ENCODE measurements at places on chromosomes 6 and 20.

- DNase-seq, result no peak
Observed at GRCh38 chr6:111759331-111759835, 113.9 kb downstream of the FYN start.

GRCh38 chr6:149112976-149113375, 204.5 kb upstream of the TAB2 start:
- no peak for DNase-seq

DNA sequence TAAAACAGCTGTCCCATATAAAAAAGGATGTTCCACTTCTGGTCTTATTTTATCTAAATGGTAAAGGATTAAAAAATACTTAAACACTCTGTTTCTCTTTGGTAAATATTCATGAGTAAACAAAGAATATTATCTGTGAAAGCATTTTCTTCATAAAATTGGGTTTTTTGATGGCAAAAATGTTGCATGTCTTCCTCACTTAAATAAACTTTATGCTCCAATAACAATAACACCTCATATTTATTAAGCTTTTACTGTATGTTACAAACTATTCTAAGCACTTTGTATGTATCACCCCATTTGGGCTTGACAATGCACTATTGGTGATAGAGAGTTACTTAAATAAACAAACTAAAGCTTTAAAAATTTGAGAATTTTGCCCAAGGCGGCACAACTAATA, 91.9 kb downstream of the PHIP start:
- no peak for DNase-seq

GRCh38 chr20:47810721-47811347, 25.6 kb upstream of the SULF2 start:
- DNase-seq, result no peak

DNA sequence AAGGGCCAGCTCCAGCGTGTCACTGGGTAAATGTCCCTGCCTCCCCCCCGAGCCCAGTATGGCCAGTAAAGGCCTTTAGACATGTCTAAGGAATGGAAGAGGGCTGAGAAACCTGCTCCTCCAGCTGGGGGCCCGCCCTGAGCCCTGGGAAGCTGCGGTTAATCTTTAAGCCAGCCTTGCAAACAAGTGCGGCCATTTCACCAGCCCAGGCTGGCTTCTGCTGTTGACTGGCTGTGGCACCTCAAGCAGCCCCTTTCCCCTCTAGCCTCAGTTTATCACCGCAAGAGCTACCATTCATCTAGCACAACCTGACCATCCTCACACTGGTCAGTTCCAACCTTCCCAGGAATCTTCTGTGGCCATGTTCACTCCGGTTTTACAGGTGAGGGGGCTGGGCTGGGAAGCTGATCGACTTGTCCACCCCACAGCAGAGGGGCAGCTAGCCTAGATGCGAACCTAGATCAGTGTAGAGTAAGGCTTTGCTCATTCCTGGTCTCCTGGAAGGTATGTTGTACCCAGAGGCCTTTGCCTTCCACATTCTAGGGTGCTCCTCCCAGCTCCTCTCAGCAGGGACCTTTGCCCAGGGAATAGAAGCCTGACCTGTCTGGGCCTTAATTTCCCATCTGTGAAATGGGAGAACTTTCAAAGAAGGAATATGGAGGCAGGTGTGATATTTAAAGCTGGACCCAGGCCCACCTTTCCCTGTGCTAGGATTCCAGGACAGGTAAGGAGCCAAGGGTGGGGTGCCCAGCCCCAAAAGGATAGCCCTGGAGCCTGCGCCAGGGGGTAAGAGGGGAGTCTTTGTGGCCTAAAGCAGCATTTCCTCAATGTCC, 1.2 kb upstream of the SRC start:
- DNase-seq, result no peak

DNA sequence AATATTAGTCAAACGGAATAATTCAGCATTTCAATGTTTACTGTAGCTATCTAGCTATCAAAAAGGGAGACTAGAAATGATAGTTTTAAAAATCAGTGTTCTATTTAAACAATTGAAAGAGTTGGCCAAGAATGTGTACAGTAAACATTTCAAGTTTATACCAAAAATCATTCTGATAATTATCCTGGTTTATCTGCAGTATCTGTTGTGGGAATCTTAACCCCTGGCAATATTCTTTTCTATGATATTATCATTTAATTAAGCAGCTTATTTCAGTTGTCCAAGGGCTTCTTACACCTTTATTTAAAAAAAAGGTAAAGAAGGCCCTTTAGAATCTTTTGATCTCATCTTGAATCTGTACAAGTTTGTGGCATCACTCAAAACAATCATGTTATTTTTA, 125.1 kb downstream of the PHACTR1 start:
- no peak for DNase-seq

GRCh38 chr6:130385064-130385695, 19.4 kb downstream of the TMEM200A start:
- DNase-seq, result peak; percentile 4

Data from NCI-H69 (cell line).